Lung microvascular endothelial cell (primary cell): ENCODE measurements at places on chromosomes 5 and 9. TPM values are rescaled to one million over a fixed set of nuclear protein-coding genes. Genes with fewer than 3 reads are reported as not detected.

AP3B1 gene
- total RNA-seq: 34.9 and 36.3 TPM in 2 replicates

SLC25A2 gene
- under 0.01 and 0.20 TPM in 2 replicates for total RNA-seq

TMOD1 gene
- 0.65 and 0.79 TPM in 2 replicates for total RNA-seq

OSMR gene
- 7.8 and 9.1 TPM in 2 replicates for total RNA-seq

CA9 gene
- total RNA-seq: 0.22 TPM in 1 of 2 replicates, not detected in the other

GRCh38 chr9:114221706-114222465 lies 66.5 kb downstream of the COL27A1 start:
- DNase-seq: peak; percentile 92

GRCh38 chr5:88190106-88190834 lies 78.4 kb downstream of the TMEM161B start:
- no peak for DNase-seq

- no peak for DNase-seq
Observed at GRCh38 chr9:88013607-88014006, 39.3 kb upstream of the CDK20 start.
